Astrocyte (in vitro differentiated cells and primary cell): ENCODE measurements at places on chromosomes 4 and X. TPM values are rescaled to one million over a fixed set of nuclear protein-coding genes. Genes with fewer than 3 reads are reported as not detected.
A peak's percentile ranks its signal among the peaks of the same experiment; 100 is the strongest.

DNA sequence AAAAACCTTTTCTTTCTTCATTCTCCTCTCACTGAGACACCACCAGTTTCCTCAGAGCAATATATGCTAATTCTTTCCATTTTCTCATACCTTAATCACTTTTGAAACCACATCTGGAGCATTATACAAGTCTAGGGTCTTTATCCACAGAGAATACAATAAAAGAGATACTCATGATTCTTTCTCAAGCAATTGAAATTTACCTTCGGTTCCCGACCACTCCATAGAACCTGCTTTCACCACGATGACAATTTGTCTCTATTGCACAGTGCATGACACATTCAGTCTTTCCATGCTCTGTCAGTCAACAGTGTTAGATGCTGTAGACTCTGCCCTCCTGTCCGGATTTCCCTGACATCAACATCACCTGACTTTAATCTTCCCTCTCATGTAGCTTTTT, 409.3 kb upstream of the NWD2 start:
- no peak for DNase-seq
- no peaks in the 10 kb centered on the region for H3K36me3 ChIP-seq
- H3K27ac ChIP-seq = no peak overlapping the region
- H3K4me3 ChIP-seq = no peak overlapping the region
- no peaks in the 10 kb centered on the region for H3K4me1 ChIP-seq

DNA sequence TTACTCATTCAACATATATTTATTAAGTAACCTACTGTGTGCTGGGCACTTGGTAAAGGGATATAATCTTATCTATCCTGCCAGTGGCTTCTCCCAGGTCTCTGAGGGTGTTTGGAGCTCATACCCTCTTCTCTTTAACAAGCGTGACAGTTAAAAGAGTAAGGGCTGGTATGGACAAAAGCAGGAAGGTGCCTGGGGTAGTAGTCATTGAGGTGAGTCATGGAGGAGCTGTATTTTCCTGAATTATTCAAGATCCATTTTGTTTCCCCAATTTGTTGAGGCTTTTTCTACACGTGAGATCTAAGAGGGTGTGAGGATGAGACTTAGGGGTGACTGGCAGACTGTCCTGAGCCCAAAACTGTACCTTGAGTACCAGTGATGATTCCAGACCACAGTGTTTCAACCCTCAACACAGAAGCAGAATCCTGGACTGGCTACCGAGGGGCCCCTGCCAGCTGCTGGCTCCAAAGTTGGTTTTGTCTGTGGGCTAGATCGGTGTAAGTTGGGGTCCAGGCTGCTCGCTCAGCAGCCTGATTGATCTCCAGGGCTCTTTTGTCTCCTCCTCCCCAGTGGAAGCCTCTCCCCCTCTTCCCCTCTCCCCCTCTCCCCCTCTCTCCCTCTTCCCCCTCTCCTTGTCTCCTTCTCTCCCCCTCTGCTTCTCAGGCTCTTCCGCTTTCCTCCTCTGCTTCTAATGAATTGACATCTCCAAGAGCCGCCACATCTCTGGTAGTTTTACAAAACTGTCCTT, at the start of gene DRP2:
Gene DRP2 (plus strand): TSS at position 671 of the 748 bp plus-strand sequence. CDS start 11,862 bp downstream, outside the sequence.
- H3K27ac ChIP-seq = peak within 1 kb of the TSS; percentile 92
- peak; percentile 52 for DNase-seq
- H3K4me3 ChIP-seq = peak within 1 kb of the TSS; percentile 57
- H3K36me3 ChIP-seq = no peaks in the 10 kb centered on the region
- H3K4me1 ChIP-seq = peaks cover 22% of the 10 kb centered on the region

- H3K27ac ChIP-seq = no peak overlapping the region
- no peaks in the 10 kb centered on the region for H3K4me1 ChIP-seq
- DNase-seq = no peak
- no peaks in the 10 kb centered on the region for H3K36me3 ChIP-seq
Observed at GRCh38 chr4:12926189-12927066, 557.7 kb downstream of the RAB28 start.

GRCh38 chr4:38803833-38804653, 548 bp downstream of the TLR1 start:
- no peaks in the 10 kb centered on the region for H3K36me3 ChIP-seq
- no peak overlapping the region for H3K27ac ChIP-seq
- no peak for DNase-seq
- H3K27me3 ChIP-seq = no peaks in the 10 kb centered on the region

CTAG1A gene
- not detected in 2 replicates for total RNA-seq

DNA sequence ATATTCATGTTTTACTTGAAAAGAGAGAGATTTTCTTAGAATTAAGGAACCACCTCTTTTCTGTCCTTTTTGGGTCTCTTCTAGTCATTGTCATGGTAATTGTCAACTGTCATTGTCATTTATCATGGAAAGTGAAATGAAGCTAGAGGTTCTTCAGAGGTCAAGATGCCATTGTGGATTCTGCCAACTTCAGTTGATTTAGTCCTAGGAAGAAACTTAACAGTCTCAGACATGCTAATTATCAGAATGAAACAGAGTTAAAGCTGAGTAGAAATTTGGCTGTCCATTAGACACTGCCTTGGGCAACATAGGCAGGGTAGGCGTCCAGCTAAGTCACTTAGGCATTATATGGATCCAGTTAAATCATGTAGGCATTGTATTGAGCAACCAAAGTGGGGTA, 796.1 kb upstream of the ADGRL3 start:
- H3K36me3 ChIP-seq = no peaks in the 10 kb centered on the region
- H3K4me3 ChIP-seq = no peak overlapping the region
- no peak overlapping the region for H3K27ac ChIP-seq
- H3K4me1 ChIP-seq = no peaks in the 10 kb centered on the region
- no peaks in the 10 kb centered on the region for H3K27me3 ChIP-seq
- no peak for DNase-seq

DNA sequence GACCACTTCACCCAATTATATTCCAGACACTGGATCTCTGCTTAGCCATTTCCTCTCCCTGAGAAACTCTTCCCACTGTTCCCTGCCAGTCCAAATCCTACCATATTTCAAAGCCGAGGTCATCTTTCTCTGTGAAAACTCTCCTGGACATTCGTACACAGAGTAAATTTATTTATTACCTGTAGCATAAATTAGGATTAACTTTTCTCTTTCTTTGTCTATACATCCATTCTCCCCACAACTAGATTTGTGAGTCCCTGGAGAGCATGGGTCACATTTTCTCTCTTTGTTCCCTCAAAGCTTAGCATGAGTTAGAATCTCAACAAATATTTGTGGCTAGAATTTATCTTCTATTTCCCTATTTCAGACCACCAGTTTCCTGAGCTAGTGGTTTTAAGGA, 27.8 kb upstream of the SMIM10 start:
- H3K4me3 ChIP-seq = no peak overlapping the region
- no peaks in the 10 kb centered on the region for H3K36me3 ChIP-seq
- H3K27ac ChIP-seq = no peak overlapping the region
- DNase-seq = peak; percentile 38
- no peaks in the 10 kb centered on the region for H3K27me3 ChIP-seq
- no peaks in the 10 kb centered on the region for H3K4me1 ChIP-seq

DCLK2 gene
- 6.2 and 6.9 TPM in 2 replicates for total RNA-seq

DNA sequence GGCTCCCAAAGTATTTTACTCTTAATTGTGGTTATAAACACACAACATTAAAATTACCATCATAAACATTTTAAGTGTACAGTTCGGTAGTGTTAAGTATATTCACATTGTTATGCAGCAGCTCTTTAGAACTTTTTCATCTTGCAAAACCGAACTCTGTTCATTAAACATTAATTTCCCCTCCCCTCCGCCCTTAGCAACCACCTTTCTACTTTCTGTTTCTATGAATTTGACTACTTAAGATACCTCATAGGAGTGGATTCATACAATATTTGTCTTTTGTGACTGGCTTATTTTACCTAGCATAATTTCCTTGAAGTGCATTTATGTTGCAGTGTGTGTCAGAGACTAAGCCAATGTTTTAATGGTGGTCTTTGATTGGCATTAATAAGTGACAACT, 32.6 kb downstream of the IL13RA1 start:
- DNase-seq = no peak
- H3K27ac ChIP-seq = no peak overlapping the region
- no peak overlapping the region for H3K4me3 ChIP-seq
- H3K4me1 ChIP-seq = no peaks in the 10 kb centered on the region
- peaks cover 2% of the 10 kb centered on the region for H3K36me3 ChIP-seq

- H3K27me3 ChIP-seq = no peaks in the 10 kb centered on the region
- no peaks in the 10 kb centered on the region for H3K36me3 ChIP-seq
- H3K27ac ChIP-seq = no peak overlapping the region
- DNase-seq = peak; percentile 8
Observed at GRCh38 chr4:189202869-189203271, 737.8 kb upstream of the FRG1 start.

CPXCR1 gene
- not detected in 2 replicates for total RNA-seq

DNA sequence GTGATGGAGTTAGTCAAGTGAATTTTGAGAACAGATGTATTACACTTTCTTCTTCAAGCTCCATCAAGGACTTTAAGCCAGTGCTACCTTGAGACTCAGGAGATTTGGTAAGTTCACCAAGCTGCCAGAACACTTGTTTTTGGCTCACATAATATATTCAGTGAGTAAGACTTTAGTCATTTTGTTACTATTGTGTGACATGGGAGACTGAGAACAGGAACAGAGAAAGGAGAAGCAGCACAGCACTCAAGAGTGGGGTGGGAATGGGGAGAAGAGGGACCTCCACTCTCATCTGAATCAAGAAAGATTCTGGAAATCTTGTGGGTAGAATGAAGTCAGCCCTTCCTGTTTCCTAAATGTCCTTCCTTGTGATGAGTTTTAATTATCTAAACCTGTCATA, 87.3 kb upstream of the TET2 start:
- no peaks in the 10 kb centered on the region for H3K27me3 ChIP-seq
- H3K4me1 ChIP-seq = peaks cover 19% of the 10 kb centered on the region
- no peak overlapping the region for H3K27ac ChIP-seq
- no peaks in the 10 kb centered on the region for H3K36me3 ChIP-seq
- peak; percentile 18 for DNase-seq

GRCh38 chr4:159177265-159178150, 74.6 kb downstream of the RAPGEF2 start:
- no peak overlapping the region for H3K4me3 ChIP-seq
- H3K4me1 ChIP-seq = peaks cover 23% of the 10 kb centered on the region
- no peaks in the 10 kb centered on the region for H3K27me3 ChIP-seq
- DNase-seq = no peak
- H3K36me3 ChIP-seq = no peaks in the 10 kb centered on the region

GUCY1A1 gene
- 0.48 and 1.0 TPM in 2 replicates for total RNA-seq

DNA sequence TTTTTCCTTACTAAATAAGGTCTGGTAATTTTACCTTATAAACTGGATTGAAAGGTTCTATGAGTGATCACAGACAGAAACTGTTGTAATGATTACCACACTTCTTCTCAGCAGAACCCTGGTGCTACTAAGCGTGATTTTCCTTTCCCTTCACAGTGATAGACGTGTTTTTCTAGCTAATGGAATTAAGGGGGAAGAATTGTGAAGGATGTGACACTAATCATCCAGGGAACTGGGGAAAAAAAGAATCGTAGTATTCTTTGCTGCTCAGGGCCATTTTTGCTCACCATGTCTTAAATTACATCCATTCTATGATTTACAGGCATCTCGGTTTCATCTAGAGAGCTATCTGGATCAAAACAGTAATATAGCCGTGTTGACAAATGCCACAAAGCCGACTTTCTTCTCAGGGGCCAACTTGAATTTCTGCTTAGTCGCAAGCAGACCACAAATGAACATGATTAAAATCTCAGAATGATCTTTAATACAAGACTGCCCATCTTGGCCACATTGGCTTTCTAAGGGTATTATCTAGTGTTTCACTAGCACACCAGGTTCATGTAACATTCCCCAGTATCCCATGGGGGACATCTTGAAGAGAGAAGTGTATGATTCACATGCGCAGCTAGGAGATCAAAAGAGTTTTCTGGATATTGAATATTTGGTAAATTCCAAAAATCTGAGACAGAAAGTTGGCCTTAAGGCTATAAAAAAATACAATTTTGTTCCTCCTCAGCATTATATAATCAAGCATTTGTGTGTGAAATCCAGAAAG, 154.0 kb downstream of the UGT8 start:
- H3K27me3 ChIP-seq = no peaks in the 10 kb centered on the region
- no peak overlapping the region for H3K4me3 ChIP-seq
- H3K36me3 ChIP-seq = no peaks in the 10 kb centered on the region
- no peak overlapping the region for H3K27ac ChIP-seq

PSAPL1 gene
- not detected in 2 replicates for total RNA-seq

GRCh38 chr4:110059556-110060191, 138.7 kb downstream of the ELOVL6 start:
- H3K27me3 ChIP-seq = no peaks in the 10 kb centered on the region
- DNase-seq = no peak
- no peak overlapping the region for H3K27ac ChIP-seq
- H3K4me1 ChIP-seq = no peaks in the 10 kb centered on the region

- no peak for DNase-seq
- no peak overlapping the region for H3K4me3 ChIP-seq
- H3K27me3 ChIP-seq = no peaks in the 10 kb centered on the region
- H3K36me3 ChIP-seq = no peaks in the 10 kb centered on the region
- no peaks in the 10 kb centered on the region for H3K4me1 ChIP-seq
Observed at GRCh38 chrX:32599156-32599555, 612.2 kb downstream of the DMD start.

- H3K27me3 ChIP-seq = no peaks in the 10 kb centered on the region
- H3K4me3 ChIP-seq = no peak overlapping the region
- no peak for DNase-seq
- no peak overlapping the region for H3K27ac ChIP-seq
Observed at GRCh38 chrX:33339219-33339618, 127.9 kb upstream of the DMD start.

S100P gene
- total RNA-seq = not detected in 2 replicates

- no peaks in the 10 kb centered on the region for H3K36me3 ChIP-seq
- DNase-seq = no peak
- H3K4me3 ChIP-seq = no peak overlapping the region
- H3K27ac ChIP-seq = no peak overlapping the region
- H3K27me3 ChIP-seq = peaks cover 6% of the 10 kb centered on the region
Observed at GRCh38 chrX:2521927-2522386, 21.2 kb upstream of the DHRSX start.

GRCh38 chr4:56468097-56468422, 643 bp downstream of the SRP72 start:
- no peaks in the 10 kb centered on the region for H3K27me3 ChIP-seq
- peak overlapping the region; percentile 95 for H3K27ac ChIP-seq
- peak; percentile 31 for DNase-seq
- H3K4me3 ChIP-seq = peak overlapping the region; percentile 100
- peaks cover 22% of the 10 kb centered on the region for H3K36me3 ChIP-seq
- H3K4me1 ChIP-seq = peaks cover 11% of the 10 kb centered on the region

MBNL3 gene
- total RNA-seq = 3.5 and 4.1 TPM in 2 replicates

GRCh38 chrX:69305333-69306062, 140.2 kb upstream of the PJA1 start:
- no peaks in the 10 kb centered on the region for H3K27me3 ChIP-seq
- no peak overlapping the region for H3K27ac ChIP-seq
- no peak overlapping the region for H3K4me3 ChIP-seq
- H3K4me1 ChIP-seq = no peaks in the 10 kb centered on the region

AR gene
- total RNA-seq = 8.3 and 9.0 TPM in 2 replicates

GRCh38 chr4:6769233-6769988, 13.1 kb upstream of the KIAA0232 start:
- H3K4me3 ChIP-seq = no peak overlapping the region
- H3K36me3 ChIP-seq = no peaks in the 10 kb centered on the region
- DNase-seq = no peak
- H3K27ac ChIP-seq = no peak overlapping the region
- H3K27me3 ChIP-seq = no peaks in the 10 kb centered on the region

NUDT6 gene
- 4.0 TPM in 2 replicates for total RNA-seq

GAGE12E gene
- not detected in 2 replicates for total RNA-seq
